ENCODE measurements at places on chromosomes 5 and 9.

GRCh38 chr5:112419164-112419985, at the start of gene EPB41L4A:
EPB41L4A (minus strand) TSS chr5:112419277; CDS start chr5:112419039, 238 bp downstream.
- DNase-seq = peak; percentile 33

GRCh38 chr5:121415270-121415669, 436.4 kb upstream of the FTMT start:
- no peak for DNase-seq

DNA sequence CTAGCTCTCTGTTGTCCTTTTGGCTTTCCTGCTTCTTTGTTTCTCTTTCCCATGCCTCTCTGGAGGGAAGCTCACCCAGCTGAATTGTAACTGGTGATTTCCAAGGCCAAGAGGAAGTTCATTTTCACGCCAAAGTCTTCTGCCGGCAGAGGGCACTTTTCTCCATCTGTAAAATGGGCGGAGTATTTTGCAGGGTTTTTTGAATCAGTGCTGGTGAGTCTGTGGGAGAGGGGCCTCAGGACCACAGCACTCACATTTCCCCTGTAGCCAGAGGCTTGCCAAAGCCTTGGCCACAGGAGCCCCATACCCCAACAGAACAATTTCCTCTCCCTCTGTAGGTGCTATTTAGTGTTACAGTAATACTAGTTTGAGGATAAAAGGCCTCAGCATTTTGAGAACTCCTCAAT, 42.3 kb upstream of the MATR3 start:
- no peak for DNase-seq

DNA sequence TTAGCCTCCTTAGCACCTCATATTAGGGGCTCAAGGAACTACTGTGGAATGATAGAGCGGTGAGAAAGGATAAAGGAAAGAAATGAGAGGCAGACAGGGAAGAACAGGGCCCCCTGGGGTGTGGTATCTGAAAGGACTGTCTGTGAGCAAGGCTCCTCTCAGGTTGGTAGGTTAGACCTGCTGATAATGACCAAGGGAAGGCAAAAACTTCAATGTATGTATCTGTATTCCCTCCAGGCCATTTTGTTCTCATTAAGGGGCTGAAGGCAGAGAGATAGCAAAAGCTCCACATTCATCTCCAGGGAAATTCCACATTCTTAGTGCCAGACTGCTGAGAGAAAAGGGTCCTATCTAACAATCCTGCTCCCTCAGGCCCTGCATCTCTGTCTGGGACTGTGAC, 28.6 kb downstream of the TRIM32 start:
- DNase-seq = no peak

GRCh38 chr5:33162057-33162456, 278.7 kb upstream of the TARS1 start:
- DNase-seq = no peak

DNA sequence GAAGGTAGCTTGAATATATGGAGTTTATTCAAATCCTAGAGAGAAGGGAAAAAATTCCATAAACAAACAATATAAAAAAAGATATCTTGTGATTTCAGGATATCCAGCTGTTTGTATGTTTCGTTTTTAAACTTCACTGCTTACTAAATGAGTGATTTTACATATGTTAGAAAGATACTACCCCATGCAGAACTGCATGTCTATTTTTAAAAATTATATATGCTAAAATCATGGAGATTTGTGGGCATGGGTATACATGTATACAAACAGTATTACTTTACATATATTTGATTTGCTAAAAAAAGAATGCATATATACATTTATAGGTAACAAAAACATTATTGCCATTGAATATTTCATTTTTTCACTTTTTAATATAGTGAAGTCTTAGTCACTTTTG, 178.3 kb downstream of the KDM4C start:
- DNase-seq = no peak

DNA sequence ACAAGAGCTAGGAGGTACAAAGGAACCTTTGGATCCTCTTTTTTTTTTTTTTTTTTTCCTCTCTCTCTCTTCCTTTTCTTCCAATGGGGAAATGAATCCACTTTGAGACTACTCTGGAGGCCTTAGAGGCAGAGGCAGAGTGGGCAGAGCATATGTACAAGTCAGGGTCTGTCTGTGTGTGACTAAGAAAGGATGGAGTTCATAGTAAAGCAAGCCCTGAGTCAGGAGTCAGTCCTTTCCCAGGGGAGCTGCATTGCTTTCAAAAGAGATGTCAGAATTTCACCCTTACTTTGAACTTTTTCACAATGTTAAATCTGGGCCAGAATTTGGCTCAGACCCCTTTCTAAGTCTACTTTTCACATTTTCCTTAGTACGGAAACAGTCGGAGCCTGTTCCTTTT, 792.4 kb upstream of the C9orf72 start:
- DNase-seq = peak; percentile 0

DNA sequence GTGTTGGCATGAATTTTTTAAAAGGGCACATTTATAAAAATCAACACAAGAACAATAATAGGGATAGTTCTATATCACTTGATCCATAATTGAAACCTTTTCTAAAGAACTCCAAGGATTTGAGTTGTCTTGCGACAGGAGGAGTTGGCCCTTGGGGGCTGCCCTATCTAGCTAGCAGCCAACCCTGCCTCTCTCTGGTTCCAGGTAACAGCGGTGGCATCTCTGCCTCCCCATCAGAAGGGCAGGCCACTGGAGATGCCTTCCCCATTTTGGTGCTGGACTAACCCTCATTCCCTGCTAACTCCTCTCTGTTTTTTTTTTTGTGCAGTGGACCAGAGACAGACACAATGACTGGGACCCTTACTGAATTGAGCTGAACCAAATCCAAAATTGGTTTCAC, 393.0 kb downstream of the MED10 start:
- no peak for DNase-seq

GRCh38 chr5:1444361-1445189, 665 bp downstream of the SLC6A3 start:
- DNase-seq = no peak

DNA sequence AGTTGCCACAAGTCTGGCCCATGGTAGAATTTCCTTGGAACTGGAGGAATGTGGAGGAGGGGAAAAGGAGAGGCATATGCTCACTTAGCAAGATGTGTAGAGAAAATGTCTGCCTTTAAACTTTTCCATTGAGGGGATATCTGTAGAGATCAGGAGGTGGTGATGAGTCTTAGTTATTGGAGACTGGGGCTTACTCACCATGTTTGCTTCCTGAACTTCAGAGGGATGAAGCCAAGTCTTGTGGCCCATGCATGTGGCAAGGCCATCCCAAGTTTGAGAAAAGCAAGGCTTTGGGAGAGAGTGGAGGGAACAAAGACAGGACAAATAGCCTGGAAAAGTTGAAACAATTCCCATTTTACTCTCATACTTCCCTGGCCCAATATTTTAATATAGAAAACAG, 124.5 kb downstream of the GDNF start:
- no peak for DNase-seq

GRCh38 chr9:38355517-38356120, 36.9 kb upstream of the ALDH1B1 start:
- no peak for DNase-seq

GRCh38 chr5:63860379-63860778, 101.9 kb downstream of the HTR1A start:
- no peak for DNase-seq

DNA sequence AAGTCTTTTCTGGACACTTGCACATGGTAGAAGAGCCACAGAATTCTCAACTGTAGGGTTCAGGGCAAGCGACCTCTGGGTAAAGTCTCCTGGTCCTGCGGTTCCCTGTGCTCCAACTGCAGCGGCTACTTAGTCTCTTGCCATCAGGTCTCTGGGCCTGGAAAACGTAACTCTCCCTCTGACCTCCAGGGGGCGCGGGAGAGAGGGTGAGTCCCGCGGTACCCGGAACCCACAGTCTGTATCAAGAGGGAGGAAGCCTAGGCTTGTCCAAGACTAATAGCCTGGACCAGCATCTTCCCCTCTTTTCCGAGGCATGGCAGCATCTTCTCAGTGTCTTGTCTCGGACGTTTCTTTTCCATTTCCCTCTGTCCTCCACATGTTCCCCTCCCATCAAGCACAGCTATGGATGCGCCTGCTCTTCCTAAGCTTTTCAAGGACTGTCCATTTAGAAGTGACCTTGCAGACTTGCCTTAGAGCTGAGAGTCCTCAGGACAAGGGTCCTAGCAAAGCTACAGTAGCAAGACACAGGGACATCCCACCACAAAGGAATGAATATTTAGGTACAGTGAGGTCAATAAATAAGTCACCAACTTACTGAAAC, 59.3 kb downstream of the FSTL4 start:
- peak; percentile 49 for DNase-seq

- peak; percentile 86 for DNase-seq
Observed at GRCh38 chr5:72611118-72611730, 104.0 kb upstream of the ZNF366 start.

- no peak for DNase-seq
Observed at GRCh38 chr9:77806741-77807140, 158.6 kb upstream of the GNA14 start.

- DNase-seq = peak; percentile 69
Observed at GRCh38 chr5:139651853-139652787, 4.0 kb downstream of the CXXC5 start.

- DNase-seq = no peak
Observed at GRCh38 chr9:129319076-129319937, 141.2 kb upstream of the IER5L start.

GRCh38 chr9:108650826-108651225, 205.0 kb downstream of the ACTL7B start:
- DNase-seq = no peak

DNA sequence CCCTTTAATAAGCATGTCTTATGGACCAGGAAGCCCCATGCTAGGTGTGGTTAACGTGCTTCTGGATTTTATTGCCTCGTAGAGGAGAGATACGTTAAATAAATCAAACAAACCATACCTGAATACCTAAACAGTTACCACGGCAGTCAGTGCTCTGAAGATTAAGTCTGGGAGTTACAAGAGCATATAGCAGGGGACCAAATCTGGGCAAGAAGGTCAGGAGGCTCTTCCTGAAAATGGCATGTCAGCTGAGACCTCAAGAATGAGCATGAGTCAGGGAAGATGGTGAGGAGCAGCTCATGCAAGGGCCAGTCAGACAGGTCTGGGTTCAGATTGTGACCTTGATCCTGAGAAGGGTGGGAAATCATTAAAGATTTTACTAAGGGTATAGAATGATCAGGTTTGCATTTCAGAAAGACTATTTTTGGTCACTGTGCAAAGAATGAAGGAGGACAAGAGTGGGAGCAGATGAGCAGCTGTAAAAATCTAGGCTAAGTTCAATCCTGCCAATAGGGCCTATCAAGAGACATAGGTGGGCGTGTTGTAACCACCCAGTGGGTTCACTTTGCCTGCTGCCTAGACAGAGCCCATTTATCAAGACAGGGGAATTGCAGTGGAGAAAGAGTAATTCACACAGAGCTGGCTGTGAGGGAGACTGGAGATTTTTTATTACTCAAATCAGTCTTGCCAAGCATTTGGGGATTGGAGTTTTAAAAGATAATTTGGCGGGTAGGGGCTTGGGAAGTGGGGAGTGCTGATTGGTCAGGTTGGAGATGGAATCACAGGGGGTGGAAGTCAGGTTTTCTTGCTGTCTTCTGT, 4.8 kb upstream of the ZNF366 start:
- DNase-seq = no peak

GRCh38 chr9:33295571-33295970, 5.3 kb downstream of the NFX1 start:
- no peak for DNase-seq

- no peak for DNase-seq
Observed at GRCh38 chr5:16454686-16455085, 10.9 kb downstream of the ZNF622 start.

GRCh38 chr5:82331557-82331956, 53.4 kb upstream of the RPS23 start:
- no peak for DNase-seq

- no peak for DNase-seq
Observed at GRCh38 chr9:113901221-113901688, 25.1 kb downstream of the ZNF618 start.

DNA sequence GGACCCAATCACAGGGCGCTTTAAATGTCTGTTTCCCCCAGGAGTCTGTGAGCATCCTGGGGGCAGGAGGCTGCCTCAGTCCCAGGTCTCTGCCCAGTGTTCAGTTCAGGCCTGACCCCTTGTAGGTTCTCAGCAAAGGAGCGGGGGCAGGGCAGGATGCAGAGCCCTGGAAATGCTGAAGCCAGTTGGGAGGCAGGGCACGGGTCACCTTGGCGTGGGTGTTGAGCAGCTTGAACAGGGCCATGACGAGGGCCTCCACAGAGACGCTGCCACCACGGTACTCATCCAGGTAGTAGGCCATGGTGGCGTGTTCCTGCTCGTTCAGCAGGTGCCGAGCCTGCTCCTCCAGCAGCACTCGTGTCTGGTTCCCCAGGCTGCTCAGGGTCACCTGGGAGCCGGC, 36.3 kb upstream of the AKNA start:
- no peak for DNase-seq

DNA sequence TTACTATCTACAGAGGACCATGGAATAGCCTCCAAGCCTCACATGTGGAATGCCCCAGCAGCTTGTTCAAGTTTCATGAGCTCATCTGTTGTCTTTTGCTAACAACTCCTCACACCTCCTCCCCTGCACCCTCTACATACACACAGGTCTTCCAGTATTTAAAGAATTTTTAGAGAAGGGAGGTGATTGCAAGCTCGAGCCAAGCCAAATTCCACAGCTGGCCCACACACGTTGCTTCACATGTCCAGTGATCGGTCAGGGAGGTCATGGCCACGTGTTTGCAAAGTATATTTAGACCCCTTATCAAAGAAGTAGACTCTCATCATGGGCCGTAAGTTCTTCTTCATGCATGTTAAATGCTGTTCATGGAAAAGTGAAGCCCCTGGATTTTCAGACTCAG, 281.7 kb downstream of the OSTF1 start:
- DNase-seq = no peak

DNA sequence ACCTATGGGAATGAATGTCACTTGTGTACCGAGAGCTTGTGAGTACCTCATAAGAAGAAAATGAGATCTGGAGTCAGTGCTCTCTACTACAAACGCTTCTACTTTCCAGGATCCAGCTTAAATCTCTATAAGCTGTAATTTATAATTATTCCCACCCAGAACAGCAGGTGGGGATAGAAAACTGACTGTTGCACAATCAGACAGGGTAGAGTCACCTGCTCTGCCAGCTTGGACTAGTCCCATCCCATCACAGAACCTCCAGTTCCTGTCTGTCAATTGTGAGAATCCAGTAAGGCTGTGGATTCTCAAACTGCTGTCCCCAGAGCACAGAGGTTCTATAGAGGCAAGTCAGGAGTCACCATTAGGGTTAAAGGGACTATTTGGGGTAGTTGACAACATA, 2.0 kb downstream of the SPINK7 start:
- no peak for DNase-seq

DNA sequence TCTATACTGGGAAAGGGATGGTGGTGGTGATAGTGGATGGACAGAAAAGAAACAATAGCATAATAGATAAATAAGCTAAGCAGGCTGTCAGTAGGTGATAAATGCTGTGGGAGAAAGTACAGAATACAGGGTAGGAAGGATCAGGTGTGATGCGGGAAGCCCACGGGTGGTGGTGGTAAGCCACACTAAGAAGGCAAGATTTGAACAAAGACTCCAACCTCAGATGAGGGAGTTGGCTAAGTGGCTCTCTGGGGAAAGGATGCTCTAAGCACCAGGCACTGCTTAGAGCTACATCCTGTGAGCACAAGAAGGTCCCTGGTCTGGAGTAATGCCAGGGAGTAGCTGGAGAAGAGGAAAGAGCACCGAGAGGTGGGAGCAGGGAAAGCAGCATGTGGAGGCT, 151.6 kb upstream of the KLF9 start:
- DNase-seq = no peak

GRCh38 chr5:67092535-67092934, 104.1 kb downstream of the CD180 start:
- peak; percentile 23 for DNase-seq

- no peak for DNase-seq
Observed at GRCh38 chr5:125913200-125913599, 510.0 kb upstream of the GRAMD2B start.

- DNase-seq = no peak
Observed at GRCh38 chr9:15332939-15333338, 25.9 kb upstream of the TTC39B start.
